Osteoblast (primary cell): ENCODE measurements at places on chromosomes 2 and 18. TPM values are rescaled to one million over a fixed set of nuclear protein-coding genes. Genes with fewer than 3 reads are reported as not detected.

EPB41L3 gene
- total RNA-seq, result 0.72 and 0.88 TPM in 2 replicates

GRCh38 chr18:50143886-50144285, 51.1 kb downstream of the MYO5B start:
- no peaks in the 10 kb centered on the region for H3K4me1 ChIP-seq
- H3K4me3 ChIP-seq, result no peak overlapping the region
- H3K27ac ChIP-seq, result no peak overlapping the region
- no peaks in the 10 kb centered on the region for H3K27me3 ChIP-seq
- H3K36me3 ChIP-seq, result no peaks in the 10 kb centered on the region

RBM44 gene
- 0.59 and 0.72 TPM in 2 replicates for total RNA-seq

DNA sequence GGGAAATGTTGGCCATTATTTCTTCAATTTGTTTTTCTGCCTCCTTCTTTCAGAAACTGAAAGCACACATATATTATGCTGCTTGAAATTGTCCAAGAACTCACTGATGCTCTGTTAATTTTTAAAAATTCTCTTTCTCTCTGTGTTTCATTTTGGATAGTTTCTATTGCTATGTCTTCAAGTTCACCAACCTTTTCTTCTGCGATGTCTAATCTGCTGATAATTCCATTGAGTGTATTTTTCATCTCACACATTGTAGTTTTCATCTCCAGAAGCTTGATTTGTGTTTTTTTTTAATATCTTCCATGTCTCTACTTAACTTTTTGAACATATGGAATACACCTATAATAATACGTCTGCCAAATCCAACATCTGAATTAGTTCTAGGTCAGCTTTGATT, 98.1 kb upstream of the TGFA start:
- H3K4me3 ChIP-seq, result no peak overlapping the region
- no peak overlapping the region for H3K27ac ChIP-seq
- no peaks in the 10 kb centered on the region for H3K4me1 ChIP-seq
- no peak for DNase-seq

- H3K27me3 ChIP-seq, result no peaks in the 10 kb centered on the region
- no peak overlapping the region for H3K4me3 ChIP-seq
- no peak overlapping the region for H3K27ac ChIP-seq
- H3K36me3 ChIP-seq, result peaks cover 14% of the 10 kb centered on the region
Measured at GRCh38 chr2:24945907-24946306, 25.8 kb downstream of the DNAJC27 start.

DNA sequence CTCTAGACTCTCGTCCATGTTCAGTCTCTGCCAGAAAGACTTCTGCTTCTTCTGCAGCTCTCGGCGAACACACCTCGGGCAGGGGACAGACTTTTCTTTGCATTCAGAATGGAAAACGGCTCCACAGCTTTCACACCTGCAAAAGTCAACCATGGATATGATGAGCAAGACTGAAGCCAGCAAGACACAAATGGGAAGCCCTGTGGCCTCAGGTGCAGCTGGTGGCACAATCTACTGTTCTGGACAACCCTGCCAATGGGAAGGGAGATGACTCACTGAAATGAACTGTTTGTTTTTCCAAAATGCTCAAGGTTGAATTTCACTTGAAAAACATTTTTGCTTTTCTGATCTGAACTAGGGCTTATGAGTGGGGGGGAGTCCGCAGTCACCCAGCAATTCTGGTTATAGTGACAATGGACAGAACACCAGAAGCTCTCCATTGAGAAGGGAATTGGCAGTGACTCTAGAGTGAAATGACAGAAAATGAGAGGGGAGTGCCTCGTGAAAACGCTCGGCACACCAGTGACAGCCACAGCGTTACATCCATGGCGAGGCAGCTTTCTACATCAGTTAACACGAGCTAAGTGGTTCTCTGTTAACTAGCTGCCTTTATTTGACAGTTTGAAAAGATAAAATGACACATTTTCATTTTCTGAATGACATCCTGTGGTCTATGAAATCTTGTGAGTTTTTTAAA, 58.8 kb upstream of the FZD5 start:
- no peaks in the 10 kb centered on the region for H3K4me1 ChIP-seq
- H3K27ac ChIP-seq, result no peak overlapping the region
- H3K36me3 ChIP-seq, result no peaks in the 10 kb centered on the region
- H3K27me3 ChIP-seq, result no peaks in the 10 kb centered on the region
- DNase-seq, result no peak

DNA sequence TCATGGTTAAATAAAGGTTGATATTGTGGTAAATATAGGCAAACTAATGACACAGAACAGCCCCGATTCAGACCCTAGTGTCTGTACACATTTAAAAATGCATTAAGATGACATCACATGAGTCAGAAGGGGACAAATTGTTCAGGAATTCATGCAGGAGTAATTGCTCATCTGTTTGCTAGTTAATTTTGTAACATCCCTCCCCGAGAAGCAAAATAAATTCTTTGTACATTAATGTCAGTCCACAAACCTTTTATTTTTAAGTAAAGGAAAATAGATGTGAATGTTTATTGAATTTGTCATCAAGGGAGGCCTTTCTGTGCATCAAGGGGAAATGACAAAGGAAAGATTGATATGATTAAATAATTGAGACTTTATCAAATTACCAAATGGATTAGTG, 69.9 kb downstream of the SH3BP4 start:
- peak overlapping the region; percentile 75 for H3K27ac ChIP-seq
- no peak overlapping the region for H3K4me3 ChIP-seq
- peaks cover 68% of the 10 kb centered on the region for H3K4me1 ChIP-seq
- DNase-seq, result peak; percentile 88

GRCh38 chr18:5630057-5630899, 86.5 kb upstream of the EPB41L3 start:
- no peak overlapping the region for H3K27ac ChIP-seq
- peaks cover 22% of the 10 kb centered on the region for H3K27me3 ChIP-seq
- no peaks in the 10 kb centered on the region for H3K4me1 ChIP-seq
- peak; percentile 76 for DNase-seq

ANKRD62 gene
- total RNA-seq, result not detected in 2 replicates

DNA sequence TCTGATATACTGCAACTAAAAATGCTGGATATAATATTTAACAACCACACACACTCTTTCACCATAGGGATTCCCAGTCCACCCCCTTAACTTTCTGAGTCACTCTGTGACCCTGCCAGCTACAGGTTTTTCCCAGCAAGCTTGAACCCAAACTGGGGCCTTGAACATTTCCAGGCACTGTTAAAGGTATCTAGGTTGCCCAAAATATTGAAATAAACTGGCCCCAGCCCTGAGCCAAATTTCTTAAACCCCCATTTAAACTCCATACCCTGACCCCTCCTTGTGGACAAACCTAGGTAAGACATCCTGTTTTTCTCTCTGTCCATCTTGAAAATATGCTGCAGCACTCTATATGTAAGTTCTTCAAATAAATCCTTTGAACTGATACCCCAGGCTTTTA, 19.7 kb upstream of the DCTN1 start:
- no peaks in the 10 kb centered on the region for H3K36me3 ChIP-seq
- DNase-seq, result peak; percentile 62
- H3K4me1 ChIP-seq, result no peaks in the 10 kb centered on the region
- H3K27ac ChIP-seq, result no peak overlapping the region
- no peaks in the 10 kb centered on the region for H3K27me3 ChIP-seq

GRCh38 chr2:66565291-66565690, 130.4 kb downstream of the MEIS1 start:
- no peak overlapping the region for H3K27ac ChIP-seq
- no peak for DNase-seq
- H3K36me3 ChIP-seq, result no peaks in the 10 kb centered on the region
- no peak overlapping the region for H3K4me3 ChIP-seq
- H3K4me1 ChIP-seq, result no peaks in the 10 kb centered on the region

GRCh38 chr2:200498402-200499162, 11.3 kb downstream of the KCTD18 start:
- no peaks in the 10 kb centered on the region for H3K4me1 ChIP-seq
- H3K4me3 ChIP-seq, result no peak overlapping the region
- H3K36me3 ChIP-seq, result peaks cover 9% of the 10 kb centered on the region
- H3K27ac ChIP-seq, result no peak overlapping the region
- peak; percentile 75 for DNase-seq
- no peaks in the 10 kb centered on the region for H3K27me3 ChIP-seq

DNA sequence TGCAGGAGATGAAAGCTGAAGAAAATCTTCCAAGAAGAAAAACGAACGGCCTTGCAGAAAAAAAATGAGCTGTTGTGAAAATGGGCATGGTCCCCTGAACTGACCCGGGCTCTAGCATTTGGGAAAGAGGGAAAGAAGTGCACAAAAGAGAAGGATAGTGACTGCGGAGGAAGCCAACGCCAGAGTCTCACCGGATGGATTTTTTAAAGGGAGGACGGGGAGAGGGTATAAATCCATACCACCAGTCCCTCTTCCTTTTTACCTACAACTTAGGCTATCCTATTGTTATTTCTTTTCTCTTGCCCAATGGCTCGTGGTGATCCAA, 601 bp downstream of the WDR35 start:
- no peaks in the 10 kb centered on the region for H3K36me3 ChIP-seq
- H3K27ac ChIP-seq, result peak overlapping the region; percentile 64
- peaks cover 6% of the 10 kb centered on the region for H3K27me3 ChIP-seq
- peak overlapping the region; percentile 81 for H3K4me3 ChIP-seq
- H3K4me1 ChIP-seq, result peaks cover 17% of the 10 kb centered on the region

GRCh38 chr2:44713170-44713569, 228.3 kb upstream of the SIX3 start:
- H3K27me3 ChIP-seq, result no peaks in the 10 kb centered on the region
- H3K4me3 ChIP-seq, result no peak overlapping the region
- DNase-seq, result no peak

DNA sequence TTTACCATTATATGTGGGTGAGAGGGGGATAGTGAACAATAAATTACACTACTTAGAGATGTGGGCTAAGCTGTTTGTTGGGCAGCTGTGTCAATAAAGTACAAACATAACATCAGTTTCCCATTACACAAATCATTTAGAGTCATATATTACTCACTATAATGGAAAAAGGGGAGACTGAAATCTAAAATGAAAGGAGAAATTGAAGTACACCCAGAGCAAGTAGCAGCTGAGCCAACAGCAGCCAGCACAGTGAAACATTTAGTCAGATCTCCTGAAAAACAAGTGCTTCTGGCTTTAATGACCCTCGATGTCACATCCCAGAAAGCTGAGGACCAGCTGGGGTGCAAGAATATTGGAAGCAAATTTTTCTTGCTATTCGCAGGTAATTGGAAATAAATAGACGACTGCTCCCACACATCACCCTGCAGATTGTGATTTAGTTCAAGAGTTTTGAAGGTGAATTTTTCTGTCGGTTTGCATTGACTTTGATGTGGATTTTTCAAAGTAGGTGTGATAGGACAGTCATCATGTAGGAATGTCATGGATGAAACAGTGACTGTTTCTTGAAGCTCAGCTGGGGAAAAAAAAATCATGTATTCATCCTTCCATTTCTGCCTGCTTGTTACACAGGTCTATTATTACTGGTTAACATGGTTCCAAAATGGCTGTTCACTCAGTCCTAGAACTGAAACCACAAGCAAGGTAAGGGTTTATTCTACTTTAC, 1607.3 kb upstream of the CELF4 start:
- no peaks in the 10 kb centered on the region for H3K27me3 ChIP-seq
- DNase-seq, result no peak
- no peaks in the 10 kb centered on the region for H3K4me1 ChIP-seq
- H3K36me3 ChIP-seq, result no peaks in the 10 kb centered on the region
- no peak overlapping the region for H3K4me3 ChIP-seq

GKN2 gene
- not detected in 2 replicates for total RNA-seq

- DNase-seq, result no peak
- peaks cover 90% of the 10 kb centered on the region for H3K36me3 ChIP-seq
- H3K27ac ChIP-seq, result no peak overlapping the region
- no peak overlapping the region for H3K4me3 ChIP-seq
- no peaks in the 10 kb centered on the region for H3K27me3 ChIP-seq
- H3K4me1 ChIP-seq, result peaks cover 13% of the 10 kb centered on the region
Measured at GRCh38 chr2:54655046-54655809, 68.2 kb upstream of the EML6 start.

- H3K36me3 ChIP-seq, result no peaks in the 10 kb centered on the region
- H3K27ac ChIP-seq, result no peak overlapping the region
- H3K27me3 ChIP-seq, result no peaks in the 10 kb centered on the region
- peaks cover 9% of the 10 kb centered on the region for H3K4me1 ChIP-seq
- no peak overlapping the region for H3K4me3 ChIP-seq
Measured at GRCh38 chr2:98484652-98485452, 40.2 kb downstream of the INPP4A start.

DNA sequence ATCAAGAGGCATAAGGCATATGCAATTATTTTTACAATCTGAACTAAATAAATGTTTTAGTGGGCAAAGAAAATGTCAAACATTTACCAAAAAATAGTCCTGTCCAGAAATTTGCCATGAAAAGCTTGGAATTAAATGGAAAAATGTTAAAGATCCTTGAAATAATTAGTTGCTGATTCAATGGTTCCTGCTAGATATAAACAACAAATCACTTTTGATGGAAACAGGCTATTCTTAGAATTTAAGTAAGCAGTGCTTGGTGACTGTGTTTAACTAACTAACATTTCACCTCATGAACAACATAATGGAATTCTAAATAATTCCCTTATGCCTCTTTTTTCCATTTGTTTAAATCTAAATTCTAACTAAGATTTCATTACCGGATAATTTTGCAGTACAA, 3.9 kb downstream of the RND3 start:
- peaks cover 41% of the 10 kb centered on the region for H3K36me3 ChIP-seq
- no peak for DNase-seq
- H3K27ac ChIP-seq, result peak overlapping the region; percentile 99
- H3K4me3 ChIP-seq, result peak overlapping the region; percentile 95
- H3K27me3 ChIP-seq, result no peaks in the 10 kb centered on the region

ALLC gene
- not detected in 2 replicates for total RNA-seq

LONRF2 gene
- total RNA-seq, result under 0.01 TPM in 2 replicates

DNA sequence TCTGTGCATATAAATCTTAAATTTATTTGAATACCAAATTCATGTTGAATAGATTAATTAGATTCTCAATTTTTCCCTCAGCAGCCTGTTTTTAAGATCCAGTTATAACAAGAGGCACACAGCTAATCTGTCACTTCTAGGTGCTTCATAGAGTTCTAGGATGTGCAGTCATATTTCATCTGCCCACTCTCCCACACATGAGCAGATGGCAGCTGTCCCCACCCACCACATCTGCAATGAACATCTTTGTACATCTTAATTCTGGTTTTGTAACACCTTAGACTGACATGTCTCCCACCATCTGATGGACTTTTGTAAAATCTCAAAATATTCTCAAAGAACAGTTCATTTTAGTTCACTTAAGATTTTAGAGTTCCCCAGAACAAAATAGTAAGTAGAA, 250.8 kb upstream of the ST6GAL2 start:
- DNase-seq, result no peak
- H3K4me3 ChIP-seq, result no peak overlapping the region
- H3K4me1 ChIP-seq, result no peaks in the 10 kb centered on the region
- no peak overlapping the region for H3K27ac ChIP-seq

GRCh38 chr18:10265560-10266333, 188.7 kb upstream of the APCDD1 start:
- no peak for DNase-seq
- H3K4me1 ChIP-seq, result peaks cover 5% of the 10 kb centered on the region
- no peak overlapping the region for H3K27ac ChIP-seq
- no peaks in the 10 kb centered on the region for H3K27me3 ChIP-seq
- H3K4me3 ChIP-seq, result no peak overlapping the region

GRCh38 chr2:209821806-209822205, 50.2 kb downstream of the UNC80 start:
- no peaks in the 10 kb centered on the region for H3K36me3 ChIP-seq
- DNase-seq, result no peak
- H3K4me1 ChIP-seq, result no peaks in the 10 kb centered on the region
- no peaks in the 10 kb centered on the region for H3K27me3 ChIP-seq
- H3K4me3 ChIP-seq, result no peak overlapping the region

ACTG2 gene
- total RNA-seq, result 0.72 TPM in 1 of 2 replicates, not detected in the other

GRCh38 chr18:65439188-65439587, 311.6 kb upstream of the CDH7 start:
- H3K27ac ChIP-seq, result no peak overlapping the region
- no peaks in the 10 kb centered on the region for H3K27me3 ChIP-seq
- H3K4me3 ChIP-seq, result no peak overlapping the region
- no peaks in the 10 kb centered on the region for H3K4me1 ChIP-seq
- DNase-seq, result no peak

GRCh38 chr2:233105156-233105895, 45.2 kb downstream of the INPP5D start:
- DNase-seq, result no peak
- no peaks in the 10 kb centered on the region for H3K4me1 ChIP-seq
- no peaks in the 10 kb centered on the region for H3K36me3 ChIP-seq
